ENCODE measurements at places on chromosomes 7 and 10.
A peak's percentile ranks its signal among the peaks of the same experiment; 100 is the strongest.

DNA sequence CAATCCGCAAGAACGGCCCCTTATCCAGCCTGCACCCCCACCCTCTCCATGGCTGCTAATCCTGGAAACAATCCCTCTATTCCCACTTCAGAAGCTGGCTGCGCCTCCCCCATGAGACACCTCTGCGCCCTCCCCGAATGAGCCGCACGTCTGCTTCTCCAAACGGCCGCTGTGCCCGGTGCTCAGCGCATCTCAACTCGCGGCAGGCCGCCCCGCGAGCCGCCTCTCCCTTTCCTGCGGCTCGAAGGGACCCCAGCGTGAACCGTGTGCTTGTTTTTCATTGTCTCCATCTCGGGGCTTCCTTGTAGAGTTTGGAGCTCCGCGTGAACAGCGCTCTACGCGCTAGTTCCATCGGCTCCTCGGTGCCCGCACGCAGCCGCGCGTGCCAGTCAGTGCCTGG, 20.8 kb upstream of the FXYD4 start:
- no peak for DNase-seq

GRCh38 chr7:21568762-21569161, 25.9 kb downstream of the DNAH11 start:
- no peak for DNase-seq

GRCh38 chr10:4061441-4061951, 276.5 kb upstream of the KLF6 start:
- DNase-seq: peak; percentile 16

DNA sequence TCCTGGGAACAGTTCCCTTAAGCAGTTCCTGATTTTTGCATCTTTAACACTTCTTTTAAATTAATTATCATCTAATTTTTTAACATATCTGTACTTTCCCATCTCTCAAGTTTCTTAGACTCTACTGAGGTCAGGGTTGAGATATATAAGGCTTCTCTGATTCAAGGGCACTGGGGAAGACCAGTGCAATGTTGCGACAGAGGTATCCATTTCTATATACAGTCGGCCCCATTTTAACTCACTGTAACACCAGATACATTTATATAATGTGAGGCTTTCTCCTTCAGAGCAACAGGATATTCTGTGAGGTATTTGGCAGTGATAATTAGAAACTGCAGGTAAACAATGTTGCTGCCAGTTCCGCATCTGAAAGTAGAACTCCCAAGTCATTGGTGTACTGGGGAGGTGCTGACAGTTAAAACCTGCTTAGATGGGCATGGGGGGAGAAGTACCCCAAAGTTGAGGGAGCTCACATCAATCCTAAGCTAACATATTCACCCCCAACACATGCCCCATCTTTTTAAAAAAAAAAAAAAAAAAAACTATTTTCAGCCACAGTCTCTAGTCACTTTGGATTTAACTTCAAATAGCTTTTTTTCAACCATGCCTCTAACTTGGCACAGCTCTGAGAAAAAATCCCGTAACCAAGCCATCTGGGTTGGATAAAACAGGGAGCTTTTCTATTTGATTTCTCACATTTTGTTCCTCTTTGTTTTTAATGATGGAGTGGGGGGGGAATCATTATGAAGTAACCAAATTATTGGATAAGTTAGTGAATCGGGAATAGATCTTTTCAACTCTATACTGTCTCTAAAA, 62.9 kb downstream of the REEP3 start:
- DNase-seq: no peak

- DNase-seq: no peak
Observed at GRCh38 chr7:18895456-18895855, 222.0 kb downstream of the TWIST1 start.

Data from T-helper 22 cell (primary cell).